ENCODE measurements at places on chromosomes 1 and 21. TPM values are rescaled to one million over a fixed set of nuclear protein-coding genes. Genes with fewer than 3 reads are reported as not detected.

GCSAML gene
- total RNA-seq = not detected

RCAN1 gene
- total RNA-seq = 11.1 TPM

DNA sequence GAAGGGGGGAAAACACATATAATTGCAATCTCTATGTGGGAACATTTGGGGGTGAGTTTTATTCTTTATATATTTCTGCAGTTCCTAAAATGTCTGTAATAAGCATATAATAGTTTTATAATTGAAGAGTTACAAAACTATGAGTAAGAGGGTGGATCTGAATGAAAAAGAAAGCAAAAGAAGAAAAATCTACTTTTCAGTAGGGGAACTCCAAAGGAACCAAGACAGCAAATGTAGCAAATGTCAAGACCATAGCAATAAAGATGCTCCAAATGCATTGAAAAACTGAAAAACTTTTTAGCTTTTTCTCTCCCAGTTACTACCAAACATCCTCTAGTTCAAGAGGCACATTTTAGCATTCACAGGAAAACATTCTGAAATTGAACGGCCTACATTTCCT, 434.8 kb downstream of the LMO4 start:
- H3K36me3 ChIP-seq = no peaks in the 10 kb centered on the region
- H3K27me3 ChIP-seq = no peaks in the 10 kb centered on the region
- no peak for DNase-seq
- H3K27ac ChIP-seq = peak overlapping the region; percentile 42
- no peak overlapping the region for H3K4me3 ChIP-seq

LCE6A gene
- not detected for total RNA-seq

GRCh38 chr21:45258466-45258865, 29.2 kb downstream of the POFUT2 start:
- peaks cover 2% of the 10 kb centered on the region for H3K36me3 ChIP-seq
- peaks cover 23% of the 10 kb centered on the region for H3K27me3 ChIP-seq
- peaks cover 9% of the 10 kb centered on the region for H3K4me1 ChIP-seq
- H3K4me3 ChIP-seq = no peak overlapping the region
- DNase-seq = no peak

DNA sequence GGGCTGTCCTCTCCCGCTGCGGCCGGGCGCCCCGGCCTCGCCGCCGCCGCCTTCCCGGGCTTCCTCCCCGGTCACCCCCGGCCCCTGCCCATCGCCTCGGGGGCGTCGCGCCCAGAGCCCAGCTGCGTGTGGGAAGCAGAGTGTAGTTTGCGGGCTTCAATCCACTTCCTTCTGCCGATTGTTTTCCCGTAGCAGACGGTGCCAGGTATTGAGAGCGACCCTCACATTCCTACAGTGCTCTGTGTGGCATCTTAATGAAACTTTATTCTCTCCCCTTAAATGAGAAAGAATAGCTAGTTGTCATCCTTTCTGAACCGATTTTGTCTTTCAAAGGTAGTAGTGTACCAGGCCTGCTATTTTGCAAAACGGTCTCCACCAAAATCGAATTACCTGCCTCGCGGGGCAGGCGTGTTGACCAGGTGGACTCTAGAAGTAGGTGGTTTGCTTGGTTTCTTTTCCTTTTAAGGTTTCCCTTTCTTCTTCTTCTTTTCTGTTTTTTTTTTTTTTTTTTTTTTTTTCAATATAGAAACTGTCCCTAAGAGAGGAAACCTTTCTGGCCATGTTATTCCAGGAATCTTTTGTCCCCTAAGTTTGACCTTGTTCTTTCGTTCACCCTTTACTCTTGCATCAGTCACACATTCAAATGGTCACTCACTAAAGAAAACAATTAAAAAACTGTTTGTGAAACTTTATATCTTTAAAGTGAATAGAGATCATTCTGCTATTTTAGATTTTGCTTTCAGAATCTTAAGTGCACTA, 881 bp downstream of the USP25 start:
- peaks cover 26% of the 10 kb centered on the region for H3K27me3 ChIP-seq
- DNase-seq = no peak
- H3K4me3 ChIP-seq = peak overlapping the region; percentile 93

DNA sequence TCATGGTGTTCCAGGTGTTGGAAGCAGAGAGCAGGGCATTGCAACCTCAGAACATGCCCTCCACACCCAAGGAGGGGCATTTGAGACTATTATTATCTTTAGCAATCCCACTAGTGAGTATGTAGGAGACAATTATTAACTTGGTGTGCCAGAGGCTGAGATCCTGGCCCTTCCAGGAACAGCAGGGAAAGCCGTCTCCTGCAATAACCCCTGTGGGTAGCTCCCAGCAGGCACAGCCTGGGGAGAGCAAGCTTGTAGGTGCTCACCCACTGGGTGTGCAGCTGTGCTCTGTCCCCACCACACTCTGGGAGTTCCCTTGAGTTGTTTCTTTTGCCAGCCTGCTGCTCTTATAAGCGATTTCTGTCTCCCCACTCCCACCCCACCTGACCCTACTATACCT, 10.3 kb downstream of the CFAP107 start:
- H3K27me3 ChIP-seq = peaks cover 12% of the 10 kb centered on the region
- no peak overlapping the region for H3K4me3 ChIP-seq
- H3K4me1 ChIP-seq = no peaks in the 10 kb centered on the region
- H3K27ac ChIP-seq = no peak overlapping the region

GJA4 gene
- total RNA-seq = not detected

DNA sequence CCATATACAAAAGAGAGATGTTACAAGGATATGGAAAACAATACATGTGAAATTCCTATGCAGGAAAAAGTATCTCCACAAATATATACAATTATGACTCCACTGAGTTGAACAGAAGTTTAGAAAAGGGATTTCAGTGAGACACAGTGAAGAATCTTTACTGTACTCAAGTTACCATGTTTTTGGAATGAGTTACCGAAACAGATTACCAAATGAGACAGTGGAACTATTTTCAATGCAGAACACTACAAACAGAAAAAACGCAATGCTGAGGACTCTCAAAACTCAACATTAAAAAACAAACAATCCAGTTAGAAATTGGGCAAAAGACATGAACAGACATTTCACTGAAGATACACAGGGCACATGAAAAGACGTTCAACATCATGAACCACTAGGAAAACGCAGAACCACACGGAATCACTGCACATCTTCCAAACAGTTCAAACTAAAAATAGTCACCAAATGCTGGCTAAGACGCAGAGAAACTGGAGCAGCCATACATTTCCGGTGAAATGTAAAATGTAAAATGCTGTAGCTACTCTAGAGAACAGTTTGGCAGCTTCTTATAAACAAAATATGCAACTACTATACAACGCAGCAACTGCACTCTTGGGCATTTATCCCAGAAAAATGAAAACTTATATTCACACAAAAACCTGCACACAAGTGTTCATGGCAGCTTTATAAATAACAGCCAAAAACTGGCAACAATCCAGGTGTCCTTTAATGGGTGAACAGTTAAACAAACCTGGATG, 118.7 kb downstream of the UBR4 start:
- DNase-seq = no peak
- H3K27ac ChIP-seq = no peak overlapping the region
- H3K4me3 ChIP-seq = no peak overlapping the region
- H3K27me3 ChIP-seq = no peaks in the 10 kb centered on the region

DNA sequence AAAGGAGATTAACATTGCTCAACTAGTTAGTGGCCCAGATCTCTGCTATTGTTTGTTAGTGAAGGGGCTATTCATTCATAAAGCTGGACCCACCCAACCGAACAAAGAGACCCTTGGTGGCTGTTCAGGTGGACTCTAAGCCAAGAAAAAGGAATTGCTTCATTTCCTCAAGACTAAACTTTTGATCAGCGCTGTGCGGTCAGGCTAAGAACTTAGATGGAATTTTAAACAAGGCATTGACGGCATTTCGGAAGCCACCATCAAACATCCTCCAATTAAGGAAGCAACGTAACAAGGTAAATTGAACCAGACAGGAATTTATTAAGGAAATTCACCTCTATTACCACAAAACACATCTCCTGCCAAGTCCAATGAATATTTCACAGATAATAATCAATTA, 19.9 kb upstream of the SHCBP1L start:
- DNase-seq = no peak
- H3K36me3 ChIP-seq = no peaks in the 10 kb centered on the region
- H3K4me1 ChIP-seq = no peaks in the 10 kb centered on the region
- H3K27ac ChIP-seq = no peak overlapping the region
- H3K27me3 ChIP-seq = peaks cover 19% of the 10 kb centered on the region
